Stomach (tissue), 19 donors: ENCODE measurements at places on chromosomes 2 and 18. TPM values are rescaled to one million over a fixed set of nuclear protein-coding genes. Genes with fewer than 3 reads are reported as not detected.

- H3K36me3 ChIP-seq, result no peaks in the 10 kb centered on the region
- H3K4me3 ChIP-seq, result peak overlapping the region; percentile 8
- H3K27me3 ChIP-seq, result no peaks in the 10 kb centered on the region
- H3K4me1 ChIP-seq, result peaks cover 20% of the 10 kb centered on the region
- no peak overlapping the region for H3K27ac ChIP-seq
- DNase-seq, result peak; percentile 63
Observed at GRCh38 chr2:33291278-33292013, 185.0 kb upstream of the RASGRP3 start.

- no peak for DNase-seq
- no peaks in the 10 kb centered on the region for H3K36me3 ChIP-seq
- no peak overlapping the region for H3K27ac ChIP-seq
- H3K4me1 ChIP-seq, result no peaks in the 10 kb centered on the region
Observed at GRCh38 chr2:181407171-181407570, 50.0 kb upstream of the ITGA4 start.

DNA sequence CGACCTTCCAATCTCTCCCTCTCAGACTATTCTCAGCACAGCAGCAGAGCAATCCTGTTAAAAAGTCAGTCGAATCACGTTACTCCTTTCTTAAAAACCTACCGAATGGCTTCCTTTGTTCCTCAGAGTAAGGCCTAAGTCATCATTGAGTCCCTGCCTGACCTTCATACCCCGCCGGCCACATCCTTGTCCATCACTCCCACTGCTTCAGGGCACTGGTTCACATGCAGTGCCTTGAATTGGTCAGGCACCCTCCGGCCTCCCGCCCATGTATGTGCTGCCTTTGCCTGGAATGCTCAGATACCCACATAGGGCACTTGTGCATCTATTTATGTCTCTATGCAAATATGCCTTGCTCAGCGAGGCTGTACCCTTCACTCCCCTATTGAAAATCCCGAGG lies 206.4 kb downstream of the DLGAP1 start:
- H3K36me3 ChIP-seq, result no peaks in the 10 kb centered on the region
- H3K4me1 ChIP-seq, result no peaks in the 10 kb centered on the region
- DNase-seq, result no peak
- H3K27ac ChIP-seq, result no peak overlapping the region
- H3K4me3 ChIP-seq, result no peak overlapping the region

GRCh38 chr2:12824351-12824777 lies 107.6 kb downstream of the TRIB2 start:
- no peak for DNase-seq
- no peak overlapping the region for H3K4me3 ChIP-seq
- peak overlapping the region; percentile 53 for H3K27ac ChIP-seq
- no peaks in the 10 kb centered on the region for H3K27me3 ChIP-seq

The TEKT4 gene
- not detected for total RNA-seq

- H3K27ac ChIP-seq, result peak overlapping the region; percentile 87
- DNase-seq, result peak; percentile 61
- H3K4me1 ChIP-seq, result peaks cover 26% of the 10 kb centered on the region
- peak overlapping the region; percentile 74 for H3K4me3 ChIP-seq
- H3K27me3 ChIP-seq, result no peaks in the 10 kb centered on the region
Observed at GRCh38 chr2:96856776-96857666, 795 bp downstream of the ANKRD39 start.

- peaks cover 12% of the 10 kb centered on the region for H3K36me3 ChIP-seq
- no peak overlapping the region for H3K4me3 ChIP-seq
- peak overlapping the region; percentile 95 for H3K27ac ChIP-seq
- peak; percentile 44 for DNase-seq
Observed at GRCh38 chr18:9612215-9612830, 2.0 kb downstream of the PPP4R1 start.

DNA sequence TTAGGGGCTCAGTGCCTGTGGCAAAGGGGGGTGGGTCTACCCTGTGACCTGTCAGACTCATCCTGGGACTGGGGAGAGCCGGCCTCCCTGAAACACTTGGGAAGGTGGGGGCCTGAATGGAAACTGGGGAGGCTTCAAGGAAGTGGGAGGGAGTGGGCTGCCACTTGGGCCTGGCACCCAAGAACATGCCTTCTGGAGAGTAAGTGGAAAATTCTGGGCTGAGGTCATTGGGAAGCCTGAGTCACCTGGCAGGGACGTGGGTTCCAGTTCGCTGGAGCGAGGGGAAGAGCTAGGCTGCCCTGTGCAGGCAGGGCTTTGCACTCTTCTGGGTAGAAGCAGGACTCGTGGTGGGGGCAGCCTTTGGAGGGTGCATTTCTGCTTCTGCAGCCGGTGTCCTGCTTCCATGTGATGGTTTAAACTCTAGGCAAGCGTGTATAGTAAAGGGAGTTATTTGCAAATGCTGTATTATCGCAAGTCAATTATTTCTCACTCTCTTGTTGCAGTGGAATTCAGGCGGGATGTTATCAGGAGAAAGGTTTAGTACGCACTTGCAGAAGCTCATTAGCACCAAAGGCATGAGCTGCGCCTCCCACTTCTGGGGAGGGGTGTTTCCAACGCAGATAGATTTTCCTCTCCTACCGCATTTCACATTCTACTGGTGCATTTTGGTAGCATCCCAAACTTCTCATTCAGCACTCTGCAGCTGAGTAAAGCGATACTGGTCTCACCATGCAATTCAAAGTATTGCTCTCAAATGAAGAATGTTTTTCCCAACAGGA lies 3.8 kb downstream of the LRRFIP1 start:
- no peak overlapping the region for H3K27ac ChIP-seq
- H3K4me1 ChIP-seq, result peaks cover 47% of the 10 kb centered on the region
- no peak for DNase-seq
- no peaks in the 10 kb centered on the region for H3K36me3 ChIP-seq
- H3K4me3 ChIP-seq, result no peak overlapping the region

The PSMA8 gene
- total RNA-seq, result not detected

GRCh38 chr2:204491528-204491927 lies 53.7 kb upstream of the PARD3B start:
- DNase-seq, result no peak
- no peaks in the 10 kb centered on the region for H3K36me3 ChIP-seq
- H3K4me1 ChIP-seq, result no peaks in the 10 kb centered on the region
- H3K4me3 ChIP-seq, result no peak overlapping the region

- DNase-seq, result no peak
- H3K27me3 ChIP-seq, result no peaks in the 10 kb centered on the region
- no peak overlapping the region for H3K4me3 ChIP-seq
- H3K36me3 ChIP-seq, result no peaks in the 10 kb centered on the region
- H3K27ac ChIP-seq, result no peak overlapping the region
Observed at GRCh38 chr2:195472501-195473234, 184.4 kb upstream of the SLC39A10 start.

DNA sequence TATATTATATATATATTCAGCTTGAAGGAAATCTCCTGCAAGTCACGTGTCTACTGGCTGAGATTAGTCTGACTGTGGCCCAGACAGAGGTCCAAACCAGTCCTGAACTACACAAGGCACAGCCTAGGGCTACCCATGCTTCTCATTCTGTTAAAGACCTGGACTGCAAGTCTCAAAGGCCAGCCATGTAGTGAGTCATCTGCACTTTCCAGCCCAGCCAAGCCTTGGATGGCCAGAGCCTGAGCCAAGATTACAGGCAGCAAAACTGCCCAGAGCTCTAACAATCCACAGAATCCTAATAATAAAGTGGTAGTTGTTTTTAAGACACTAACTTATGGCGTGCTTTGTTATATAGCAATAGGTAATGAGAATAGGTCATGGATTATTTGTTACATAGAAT lies 259.6 kb downstream of the SS18 start:
- H3K27me3 ChIP-seq, result no peaks in the 10 kb centered on the region
- DNase-seq, result peak; percentile 51
- no peak overlapping the region for H3K27ac ChIP-seq
- no peaks in the 10 kb centered on the region for H3K36me3 ChIP-seq
- no peak overlapping the region for H3K4me3 ChIP-seq

- no peaks in the 10 kb centered on the region for H3K4me1 ChIP-seq
- no peaks in the 10 kb centered on the region for H3K36me3 ChIP-seq
- H3K27me3 ChIP-seq, result no peaks in the 10 kb centered on the region
- no peak overlapping the region for H3K27ac ChIP-seq
- no peak for DNase-seq
Observed at GRCh38 chr2:71691747-71692441, 238.5 kb downstream of the DYSF start.

GRCh38 chr2:9031246-9031645 lies 27.8 kb upstream of the MBOAT2 start:
- H3K27me3 ChIP-seq, result no peaks in the 10 kb centered on the region
- H3K36me3 ChIP-seq, result no peaks in the 10 kb centered on the region
- no peak overlapping the region for H3K4me3 ChIP-seq
- H3K27ac ChIP-seq, result no peak overlapping the region
- peaks cover 15% of the 10 kb centered on the region for H3K4me1 ChIP-seq

DNA sequence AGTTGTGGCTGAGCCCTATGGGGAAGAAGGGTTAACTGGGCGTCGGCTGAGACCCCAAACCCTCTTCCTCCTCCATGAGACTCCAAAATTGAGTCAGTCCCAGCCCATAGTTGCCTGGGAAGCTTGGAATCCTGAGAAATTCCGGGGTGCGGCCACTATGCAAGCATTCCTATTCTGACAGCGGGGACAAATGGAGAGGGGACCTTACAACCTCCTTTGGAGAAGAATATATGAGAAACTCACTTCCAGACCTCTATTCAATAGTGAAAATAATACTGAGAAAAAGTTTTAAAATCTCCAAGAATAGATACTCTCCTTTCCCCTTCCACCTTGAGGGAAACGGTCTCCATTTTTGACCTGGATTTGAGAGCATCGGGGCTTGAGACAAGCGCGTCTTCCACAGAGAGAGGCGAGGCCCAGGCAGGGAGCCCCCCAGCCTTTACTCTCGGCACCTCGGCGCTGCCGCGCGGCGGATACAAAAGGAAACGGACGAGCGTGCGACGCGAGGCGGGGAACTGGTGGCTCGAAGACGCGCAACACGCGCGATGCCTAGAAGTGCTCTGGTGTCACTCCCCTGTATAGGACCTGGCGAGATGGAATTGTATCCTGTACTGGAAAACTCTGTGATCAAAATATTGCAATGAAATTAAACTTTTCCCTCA lies 11.1 kb downstream of the NR4A2 start:
- peak; percentile 44 for DNase-seq
- peak overlapping the region; percentile 57 for H3K4me3 ChIP-seq
- peak overlapping the region; percentile 74 for H3K27ac ChIP-seq
- H3K36me3 ChIP-seq, result peaks cover 16% of the 10 kb centered on the region
- peaks cover 22% of the 10 kb centered on the region for H3K4me1 ChIP-seq

DNA sequence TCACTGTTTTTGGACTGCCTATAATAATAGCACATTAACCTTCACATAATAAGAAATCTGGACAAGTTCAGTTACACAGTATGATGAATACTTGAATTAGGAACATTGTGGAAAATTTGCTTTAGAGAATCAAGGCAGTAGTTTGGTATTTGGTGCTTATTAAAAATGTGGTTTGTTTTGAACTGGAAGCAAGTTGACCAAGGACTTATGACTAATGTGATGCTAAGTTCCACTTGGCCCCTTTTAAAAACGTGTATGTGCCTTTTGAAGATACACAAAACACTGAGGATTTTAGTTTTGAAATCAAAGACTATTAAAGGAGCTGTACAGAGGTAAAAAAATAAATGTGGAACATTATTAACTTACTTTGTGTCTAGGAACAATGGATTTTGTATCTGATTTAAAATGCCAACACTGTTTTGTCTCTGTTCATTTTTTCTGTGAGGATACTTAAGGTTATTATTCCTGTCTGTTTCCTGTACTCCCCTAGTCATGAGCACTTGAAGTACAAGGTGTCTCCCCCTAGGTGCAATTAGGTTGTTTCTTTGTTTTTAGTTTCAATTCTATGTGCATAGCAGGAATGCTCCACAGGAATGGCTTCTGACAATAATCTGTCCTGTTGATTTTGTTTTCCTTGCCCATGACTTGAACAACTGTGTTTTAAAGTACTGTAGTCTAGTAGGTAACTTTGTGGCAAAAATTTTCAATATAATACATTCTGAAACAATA lies 49.6 kb upstream of the PTH2R start:
- peaks cover 7% of the 10 kb centered on the region for H3K4me1 ChIP-seq
- no peaks in the 10 kb centered on the region for H3K27me3 ChIP-seq
- no peak overlapping the region for H3K4me3 ChIP-seq
- peaks cover 39% of the 10 kb centered on the region for H3K36me3 ChIP-seq
- no peak overlapping the region for H3K27ac ChIP-seq
- no peak for DNase-seq
